ENCODE measurements at places on chromosomes 11 and 22.

- H3K27me3 ChIP-seq: peaks cover 18% of the 10 kb centered on the region
- DNase-seq: peak; percentile 81
- H3K4me3 ChIP-seq: no peak overlapping the region
- no peaks in the 10 kb centered on the region for H3K4me1 ChIP-seq
- no peak overlapping the region for H3K27ac ChIP-seq
These were observed 23.4 kb upstream of the MPPED1 start for GRCh38 chr22:43388420-43388851.

DNA sequence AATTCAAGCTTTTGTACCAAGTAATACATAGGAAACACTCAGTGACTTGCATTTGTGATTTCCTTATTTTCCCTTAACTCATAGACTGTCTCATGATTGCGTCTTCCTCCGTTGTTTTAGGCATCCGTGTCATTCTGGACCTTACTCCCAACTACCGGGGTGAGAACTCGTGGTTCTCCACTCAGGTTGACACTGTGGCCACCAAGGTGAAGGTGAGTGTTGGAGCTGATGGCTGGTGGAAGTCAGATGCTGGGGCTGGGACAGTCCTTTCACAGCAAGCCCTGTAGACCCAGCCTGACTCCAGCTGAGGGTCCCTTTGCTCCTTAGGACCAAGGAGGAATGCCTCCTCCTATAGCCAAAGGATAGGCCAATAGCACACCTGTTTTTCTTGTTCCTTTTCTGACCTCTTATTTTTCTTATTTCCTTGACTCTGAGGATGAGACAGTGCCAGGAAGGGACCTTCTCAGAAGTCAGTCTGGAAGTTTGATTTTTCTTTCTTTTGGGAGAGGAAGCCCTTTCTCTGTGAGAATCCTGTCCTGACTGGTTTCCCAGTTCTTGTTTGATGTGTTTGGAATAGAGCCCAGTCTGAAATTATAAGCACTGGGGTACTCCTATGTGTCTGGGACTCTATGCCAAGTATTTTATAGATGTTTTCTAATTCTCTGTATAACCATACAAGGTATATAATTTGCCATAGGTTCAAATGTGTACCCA, 2.2 kb downstream of the SLC3A2 start:
- peaks cover 60% of the 10 kb centered on the region for H3K36me3 ChIP-seq
- DNase-seq: no peak
- H3K27ac ChIP-seq: peak overlapping the region; percentile 99
- peak overlapping the region; percentile 99 for H3K4me3 ChIP-seq
- peaks cover 68% of the 10 kb centered on the region for H3K4me1 ChIP-seq

- H3K36me3 ChIP-seq: peaks cover 27% of the 10 kb centered on the region
- DNase-seq: no peak
- H3K27me3 ChIP-seq: no peaks in the 10 kb centered on the region
These were observed 489 bp downstream of the NUP98 start for GRCh38 chr11:3796801-3797328.

GRCh38 chr11:70423523-70424505, 25.5 kb downstream of the CTTN start:
- no peak overlapping the region for H3K27ac ChIP-seq
- peak; percentile 65 for DNase-seq
- peaks cover 3% of the 10 kb centered on the region for H3K36me3 ChIP-seq
- peaks cover 5% of the 10 kb centered on the region for H3K4me1 ChIP-seq
- H3K27me3 ChIP-seq: no peaks in the 10 kb centered on the region

- peak; percentile 38 for DNase-seq
- H3K36me3 ChIP-seq: peaks cover 1% of the 10 kb centered on the region
- H3K4me3 ChIP-seq: no peak overlapping the region
- H3K27me3 ChIP-seq: no peaks in the 10 kb centered on the region
- peaks cover 37% of the 10 kb centered on the region for H3K4me1 ChIP-seq
- H3K27ac ChIP-seq: peak overlapping the region; percentile 0
These were observed 45.0 kb upstream of the APOA1 start for GRCh38 chr11:116882386-116882785.

DNA sequence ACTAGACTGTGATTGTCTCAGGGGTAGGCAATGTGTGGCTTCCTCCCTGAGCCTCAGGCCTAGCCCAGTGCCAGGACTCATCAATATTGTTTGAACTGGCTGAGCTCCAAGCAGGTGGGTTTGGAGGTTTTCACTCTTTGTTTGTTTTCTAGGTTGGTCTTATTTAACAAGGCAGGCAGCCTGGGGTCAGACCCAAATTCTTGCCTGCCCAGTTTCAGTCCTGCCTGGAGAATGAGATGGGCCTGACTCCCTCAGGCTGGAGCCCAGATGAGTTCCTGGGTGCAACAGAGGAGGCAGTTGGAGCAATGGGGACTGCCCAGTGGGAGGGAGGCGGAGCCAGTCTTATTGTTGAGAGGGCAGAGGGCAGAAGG, 28.3 kb upstream of the TP53I11 start:
- DNase-seq: no peak
- H3K4me1 ChIP-seq: no peaks in the 10 kb centered on the region
- H3K27me3 ChIP-seq: no peaks in the 10 kb centered on the region
- no peaks in the 10 kb centered on the region for H3K36me3 ChIP-seq
- no peak overlapping the region for H3K4me3 ChIP-seq
